ENCODE measurements at places on chromosomes 1 and 21. TPM values are rescaled to one million over a fixed set of nuclear protein-coding genes. Genes with fewer than 3 reads are reported as not detected.

SLC45A1 gene
- total RNA-seq = 1.0 TPM

MEGF6 gene
- total RNA-seq = 32.6 TPM

ADORA3 gene
- 11.3 TPM for total RNA-seq

DNA sequence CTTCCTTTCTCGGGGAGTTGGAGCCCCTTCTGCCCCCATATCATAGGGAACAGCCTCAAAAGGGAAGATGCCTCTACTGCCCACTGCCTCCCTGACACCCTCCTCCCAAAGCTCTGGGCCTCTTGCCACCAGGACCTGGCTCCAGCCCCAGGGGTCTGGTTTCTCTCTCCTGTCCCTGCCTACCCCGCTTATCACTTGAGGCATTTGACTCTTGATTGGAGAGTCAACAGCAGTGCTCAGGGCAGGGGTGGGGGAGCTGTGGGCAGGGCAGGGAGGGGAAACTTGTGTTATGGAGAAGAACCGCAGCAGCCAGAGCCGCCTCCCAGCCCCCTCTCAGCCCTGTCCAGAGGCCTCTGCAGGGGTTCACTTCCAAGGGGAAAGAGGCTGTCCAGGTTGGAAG is 573 bp downstream of the TRIM63 start:
- DNase-seq = no peak

GRCh38 chr1:50955116-50955515 is 5.0 kb downstream of the FAF1 start:
- DNase-seq = no peak

DNA sequence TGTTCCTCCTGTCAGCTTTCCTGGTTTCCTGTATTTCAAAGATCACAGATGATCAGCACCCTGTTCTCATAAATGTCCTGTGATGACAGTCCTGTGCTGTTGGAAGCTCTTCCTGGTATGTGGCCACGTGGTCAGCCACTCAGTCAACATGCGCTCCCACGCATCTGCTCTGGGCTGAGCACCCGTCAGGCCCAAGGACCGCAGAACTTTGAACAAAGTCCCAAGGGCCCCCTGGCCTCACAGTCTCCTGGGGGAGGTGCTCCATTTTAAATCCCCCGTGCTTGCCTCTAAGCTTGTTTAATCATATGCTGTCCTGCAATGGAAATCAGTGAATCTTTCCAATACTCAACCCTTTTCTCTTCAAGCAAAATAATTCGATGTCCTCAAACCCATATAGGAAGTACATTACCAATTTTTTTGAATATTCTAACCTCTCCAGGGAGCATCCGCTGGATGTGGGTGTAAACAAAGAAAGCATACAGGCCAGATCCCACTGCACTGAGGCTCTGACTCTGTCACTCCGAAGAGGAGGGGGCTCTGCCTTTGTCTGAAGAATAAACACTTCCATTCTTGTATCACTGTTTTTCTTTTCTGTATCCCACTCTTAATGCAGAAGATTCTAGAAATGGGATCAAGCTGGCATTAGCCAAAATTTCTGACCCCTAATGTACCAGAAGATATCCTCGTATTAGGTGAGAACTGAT is 250.3 kb downstream of the SDCCAG8 start:
- DNase-seq = no peak

DNA sequence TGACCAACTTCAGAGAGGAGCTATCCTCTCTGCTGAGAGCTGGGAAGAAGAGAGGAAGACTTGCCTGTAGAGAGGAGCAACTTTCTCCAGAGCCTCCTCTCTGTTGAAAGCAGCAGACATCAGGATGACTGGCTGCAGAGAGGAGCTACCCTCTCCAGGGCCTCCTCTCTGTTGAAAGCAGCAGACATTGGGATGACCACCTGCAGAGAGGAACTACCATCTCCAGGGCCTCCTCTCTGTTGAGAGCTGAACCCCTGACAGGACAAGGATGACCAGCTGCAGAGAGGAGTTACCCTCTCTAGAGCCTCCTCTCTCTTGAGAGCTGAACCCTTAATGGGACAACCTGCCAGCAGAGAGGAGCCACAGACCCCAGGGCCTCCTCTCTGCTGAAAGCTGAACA is 83.0 kb upstream of the GJB5 start:
- DNase-seq = no peak

DNA sequence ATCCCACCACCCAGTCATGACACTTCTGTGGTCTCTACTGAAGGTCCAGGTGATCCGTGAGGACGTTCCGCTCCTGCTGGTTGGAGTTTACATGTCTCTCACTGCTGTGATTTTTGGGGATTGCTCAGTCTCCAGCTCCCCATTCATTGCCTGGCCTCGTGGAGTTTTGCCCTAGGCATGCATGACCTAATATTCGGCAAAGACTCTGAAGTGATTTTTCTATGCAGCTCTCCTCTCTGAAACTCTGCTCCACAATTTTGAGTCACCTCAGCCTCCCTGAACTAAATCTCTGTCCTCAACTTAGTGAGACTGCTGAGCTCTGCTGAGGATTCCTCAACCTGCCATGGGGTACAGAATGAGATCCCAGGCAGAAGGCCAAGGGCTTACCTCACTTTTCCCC is 174.4 kb upstream of the FGGY start:
- DNase-seq = no peak

Data from right atrium auricular region (tissue), 2 donors.